ENCODE measurements at places on chromosomes 4 and X.

DNA sequence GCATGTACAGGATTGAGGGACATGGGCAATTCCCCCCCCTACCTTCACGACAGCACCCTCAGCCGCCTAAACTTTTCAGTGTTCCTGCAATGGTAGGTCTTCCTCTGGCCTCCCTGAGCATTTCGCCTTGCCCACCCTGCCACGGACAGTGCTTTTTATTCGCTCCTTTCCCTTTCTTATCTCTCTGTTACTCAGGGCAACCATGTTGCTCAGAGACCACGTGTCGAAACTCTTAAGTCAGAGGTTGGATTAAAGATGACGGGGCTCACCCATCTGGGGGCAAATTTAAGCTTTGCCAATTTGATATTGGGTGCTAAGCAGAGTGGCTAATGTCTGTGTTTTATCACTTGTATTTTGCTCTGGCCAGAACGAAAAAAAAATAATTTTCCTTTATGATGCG lies 20.4 kb downstream of the TENM3 start:
- DNase-seq = no peak

DNA sequence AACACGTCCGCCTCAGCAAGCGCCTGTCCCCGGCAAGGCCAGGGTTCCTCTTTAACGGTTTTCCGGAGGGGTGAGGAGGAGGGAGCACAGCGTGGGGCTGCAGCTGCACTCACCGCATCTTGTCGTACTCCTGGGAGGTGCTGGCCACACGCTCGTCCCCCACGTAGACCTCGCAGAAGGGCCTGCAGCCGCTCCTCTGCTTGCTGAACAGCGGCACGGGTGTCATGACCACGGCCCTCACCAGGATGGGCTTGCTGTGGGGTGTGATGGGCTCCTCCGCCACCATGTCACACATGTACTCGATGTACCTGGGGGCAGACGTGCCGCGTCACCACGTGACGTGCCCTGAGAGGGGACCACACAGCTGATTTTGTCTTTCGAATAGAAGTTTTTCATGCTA lies 51.6 kb upstream of the CPLX1 start:
- no peak for DNase-seq

DNA sequence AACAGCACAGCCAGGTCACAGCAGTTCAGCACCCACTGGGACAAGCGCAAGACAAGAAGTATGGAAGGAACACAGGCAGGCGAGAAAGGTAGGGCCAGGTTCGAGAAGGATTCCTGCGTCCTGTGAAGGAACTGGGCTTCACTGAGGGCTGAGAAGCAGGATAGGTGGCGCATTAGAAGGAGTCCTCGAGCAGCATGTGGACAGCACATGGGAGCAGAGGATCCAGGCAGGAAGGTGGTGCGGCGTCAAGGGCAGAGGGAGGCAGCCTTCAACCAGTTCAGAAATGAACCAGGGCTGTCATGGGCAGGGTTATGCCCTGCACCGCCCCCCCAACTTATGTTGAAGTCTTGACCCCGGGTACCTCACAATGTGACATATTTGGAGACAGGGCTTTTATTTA lies 30.8 kb upstream of the LAP3 start:
- no peak for DNase-seq

DNA sequence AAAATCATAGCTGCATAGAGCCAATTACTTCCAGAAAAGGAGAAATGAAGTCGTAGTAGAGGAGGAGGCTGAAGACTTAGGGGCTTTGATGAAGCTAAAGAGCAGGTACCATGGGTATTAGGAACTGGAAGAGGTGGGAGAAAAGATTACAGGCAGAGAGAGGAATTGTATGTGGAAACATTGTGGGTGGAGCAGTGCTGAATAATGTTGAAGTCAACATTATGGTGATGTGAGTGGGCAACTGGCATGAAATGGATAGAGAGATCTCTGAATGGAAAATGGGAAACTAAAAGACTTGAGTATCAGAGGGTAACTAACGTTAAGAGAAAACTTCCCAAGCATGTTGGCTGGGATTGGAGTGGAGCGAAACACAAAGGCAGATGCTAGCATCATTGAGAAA lies 92.5 kb downstream of the AREG start:
- no peak for DNase-seq

DNA sequence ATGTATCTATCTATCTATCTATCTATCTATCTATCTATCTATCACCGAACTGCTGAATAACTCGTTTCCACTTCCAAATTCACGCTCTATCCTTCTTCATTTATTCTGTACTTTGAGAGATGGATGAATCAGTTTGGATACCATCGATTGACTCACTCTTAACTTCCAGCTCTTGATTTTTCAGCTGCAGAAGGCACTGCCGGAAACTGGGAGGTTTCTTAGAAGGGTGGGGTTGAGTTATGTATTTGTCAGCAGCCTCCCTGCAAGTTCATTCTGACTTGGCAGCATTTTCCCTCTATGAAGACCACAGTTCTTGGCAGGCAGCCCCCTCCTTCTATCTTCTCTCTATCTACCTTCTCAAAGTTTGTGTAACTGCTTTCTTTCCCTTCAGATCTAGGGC lies 112.0 kb upstream of the MAGEB18 start:
- DNase-seq = no peak

- no peak for DNase-seq
Measured at GRCh38 chr4:159422019-159422418, 319.1 kb downstream of the RAPGEF2 start.

DNA sequence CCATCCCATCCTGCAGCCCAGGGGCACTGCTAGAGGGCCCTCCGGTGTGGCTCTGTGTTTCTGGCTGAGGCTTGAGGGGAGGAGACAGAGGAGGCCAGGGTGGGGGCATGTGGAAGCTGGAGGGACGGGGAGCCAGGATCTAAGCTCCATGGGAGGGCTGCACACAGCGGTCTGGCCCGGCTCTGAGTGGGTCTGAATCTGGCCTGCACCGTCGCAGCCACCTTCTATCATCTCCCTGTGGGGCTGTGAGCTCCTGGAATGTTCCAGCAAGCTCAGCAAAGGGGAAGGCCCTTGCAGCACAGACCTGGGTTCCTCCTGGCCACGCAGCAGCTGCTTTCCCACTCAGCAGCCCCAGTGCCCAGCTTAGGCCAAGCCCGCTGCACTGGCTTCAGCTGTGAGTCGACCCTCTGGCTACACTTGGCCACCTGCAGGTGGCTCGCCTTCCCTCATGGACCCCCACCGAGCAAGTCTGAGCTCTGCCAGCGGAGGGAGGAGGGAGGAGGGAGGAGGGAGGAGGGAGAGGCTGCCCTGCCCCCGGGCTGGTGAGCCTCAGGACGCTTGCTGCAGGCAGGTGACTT lies 5.3 kb downstream of the NKX1-1 start:
- DNase-seq = peak; percentile 11

DNA sequence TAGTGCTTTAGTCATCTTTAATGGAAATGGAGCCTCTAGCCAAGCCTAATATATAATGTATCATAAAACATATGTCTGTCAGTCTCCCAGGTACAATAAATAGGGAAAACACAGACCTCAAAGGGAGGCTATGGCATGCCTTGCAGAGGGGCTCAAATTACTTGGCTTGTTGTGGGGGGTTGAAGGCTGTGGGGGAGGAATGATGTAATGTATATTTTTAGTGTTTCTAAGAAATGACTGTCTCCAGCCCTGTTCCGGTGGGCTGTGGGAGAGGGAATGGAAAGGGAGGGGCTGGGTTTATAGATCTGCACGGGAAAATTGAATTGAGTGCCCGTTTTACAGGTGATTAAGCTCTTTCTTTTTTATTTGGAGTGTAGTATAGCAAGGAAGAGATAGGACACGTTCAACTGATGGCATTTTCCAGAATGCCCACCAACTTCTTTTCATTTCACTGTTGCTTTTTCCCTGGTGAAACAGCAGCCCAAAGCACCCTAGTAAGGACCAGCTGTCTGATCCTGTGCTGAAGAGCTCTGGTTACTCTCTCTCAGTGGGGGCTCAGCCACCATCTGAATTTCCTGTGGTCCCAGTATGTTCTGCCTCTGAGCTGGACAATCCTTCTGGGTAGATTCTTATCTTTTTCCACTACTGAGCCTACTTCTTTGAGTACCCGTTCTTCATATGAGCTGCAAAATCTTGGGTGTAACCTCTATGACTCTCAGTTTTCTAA lies 220.7 kb upstream of the CASK start:
- DNase-seq = peak; percentile 59

GRCh38 chrX:133302775-133303445 lies 84.8 kb upstream of the TFDP3 start:
- no peak for DNase-seq

- DNase-seq = no peak
Measured at GRCh38 chr4:108385076-108385475, 216.3 kb upstream of the LEF1 start.

DNA sequence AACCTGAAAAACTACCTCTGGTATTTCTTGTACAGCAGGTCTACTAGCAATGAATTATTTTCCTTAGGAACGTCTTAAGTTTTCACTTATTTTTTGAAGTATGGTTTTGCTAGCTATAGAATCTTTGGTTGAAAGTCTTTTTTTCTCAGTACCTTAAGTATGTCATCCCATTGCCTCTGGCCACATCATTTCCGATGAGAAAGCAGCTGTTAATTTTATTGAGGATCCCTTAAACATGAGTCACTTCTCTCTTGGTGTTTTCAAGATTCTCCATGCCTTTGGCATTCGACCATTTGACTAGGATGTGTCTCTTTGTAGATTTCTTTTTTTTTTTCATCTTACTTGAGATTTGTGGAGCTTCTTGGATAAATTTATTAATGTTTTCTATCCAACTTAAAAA lies 803.8 kb upstream of the AMOT start:
- no peak for DNase-seq

GRCh38 chrX:51494409-51494808 lies 2.0 kb downstream of the NUDT11 start:
- DNase-seq = no peak

- no peak for DNase-seq
Measured at GRCh38 chr4:157961229-157961990, 211.4 kb downstream of the GASK1B start.

DNA sequence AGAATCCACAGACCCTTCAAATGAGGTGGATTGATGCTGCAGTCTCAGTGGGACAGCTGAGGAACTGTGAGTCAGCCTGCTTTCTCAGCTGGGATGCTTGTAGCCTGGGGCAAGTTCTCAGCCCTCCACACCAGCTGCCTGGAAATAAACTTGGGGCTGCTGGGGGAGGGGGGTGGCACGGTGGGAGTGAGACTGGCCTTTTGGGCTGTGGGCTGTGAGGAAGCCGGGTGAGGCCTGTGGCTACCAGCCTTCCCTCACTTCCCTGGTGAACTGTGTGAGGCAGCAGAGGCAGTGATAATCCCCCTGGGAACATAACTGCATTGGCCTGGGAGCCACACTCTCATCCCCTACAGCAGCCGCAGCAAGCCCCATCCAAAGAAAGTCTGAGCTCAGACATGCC lies 114.5 kb upstream of the GUCY1A1 start:
- no peak for DNase-seq

- DNase-seq = no peak
Measured at GRCh38 chrX:124343016-124343415, 3.3 kb upstream of the SH2D1A start.

GRCh38 chr4:175106301-175106700 lies 188.1 kb downstream of the ADAM29 start:
- no peak for DNase-seq

DNA sequence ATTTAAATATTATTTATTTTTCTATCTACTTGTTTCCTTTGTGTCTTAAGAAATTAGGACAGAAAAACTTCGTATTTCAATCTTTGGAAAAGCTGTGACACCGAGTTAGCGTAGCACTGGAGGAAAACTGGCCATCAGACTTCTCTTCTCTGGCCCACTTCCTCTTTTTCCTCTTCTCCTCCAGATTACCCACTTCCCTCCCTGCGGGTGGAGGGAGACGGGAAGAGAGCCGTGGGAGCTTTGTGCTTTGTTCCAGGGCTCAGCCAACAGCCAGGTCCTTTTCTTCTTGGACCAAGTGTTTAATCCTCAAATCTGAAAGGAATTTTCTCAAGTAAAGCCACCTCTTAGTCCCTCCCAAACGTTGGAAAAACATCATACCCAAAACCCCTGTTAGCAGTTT lies 29.7 kb downstream of the OFD1 start:
- DNase-seq = no peak

- no peak for DNase-seq
Measured at GRCh38 chrX:150185766-150186165, 177.4 kb upstream of the MAMLD1 start.

- DNase-seq = no peak
Measured at GRCh38 chr4:58136604-58137003, 1026.4 kb upstream of the IGFBP7 start.

GRCh38 chr4:37754410-37755185 lies 68.4 kb upstream of the RELL1 start:
- no peak for DNase-seq

DNA sequence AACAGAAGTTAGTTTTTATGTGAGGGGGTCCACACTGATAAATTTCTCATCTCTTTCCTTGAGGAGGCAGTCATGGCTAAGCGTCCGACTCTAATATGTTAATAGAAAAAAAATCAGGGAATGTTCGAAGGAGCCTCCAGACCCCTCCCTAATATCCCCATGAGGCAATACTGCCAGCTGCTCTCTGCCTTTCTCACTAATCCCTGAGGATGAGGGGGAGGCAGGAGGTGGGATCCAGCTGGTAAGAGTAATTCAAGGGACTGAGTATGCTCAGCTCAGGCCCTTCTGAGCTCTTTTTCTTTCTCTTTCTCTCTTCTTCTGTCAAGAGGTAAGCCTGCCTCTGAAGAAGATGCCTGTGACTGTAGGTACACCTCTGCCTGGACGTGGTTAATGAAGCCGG lies 51.7 kb downstream of the PIR start:
- DNase-seq = no peak

DNA sequence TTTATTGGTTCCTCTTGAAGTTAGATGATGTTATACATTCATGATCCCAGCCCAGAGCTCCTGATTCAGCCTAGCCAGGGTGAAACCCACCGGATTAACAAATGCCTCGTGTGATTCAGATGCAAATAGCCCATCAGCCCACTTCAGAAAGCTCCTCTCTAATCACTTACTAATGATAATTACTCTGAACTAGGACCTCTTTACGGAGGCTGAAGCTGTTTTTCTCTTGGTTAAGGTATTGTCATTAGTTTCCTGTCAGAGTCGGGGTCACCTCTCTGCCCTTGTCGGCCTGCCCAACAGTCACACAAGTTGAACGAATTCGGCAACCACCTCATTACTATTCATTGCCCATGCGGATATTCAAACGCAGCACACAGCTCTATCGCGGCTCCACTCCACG lies 36.6 kb downstream of the ZFP42 start:
- no peak for DNase-seq

DNA sequence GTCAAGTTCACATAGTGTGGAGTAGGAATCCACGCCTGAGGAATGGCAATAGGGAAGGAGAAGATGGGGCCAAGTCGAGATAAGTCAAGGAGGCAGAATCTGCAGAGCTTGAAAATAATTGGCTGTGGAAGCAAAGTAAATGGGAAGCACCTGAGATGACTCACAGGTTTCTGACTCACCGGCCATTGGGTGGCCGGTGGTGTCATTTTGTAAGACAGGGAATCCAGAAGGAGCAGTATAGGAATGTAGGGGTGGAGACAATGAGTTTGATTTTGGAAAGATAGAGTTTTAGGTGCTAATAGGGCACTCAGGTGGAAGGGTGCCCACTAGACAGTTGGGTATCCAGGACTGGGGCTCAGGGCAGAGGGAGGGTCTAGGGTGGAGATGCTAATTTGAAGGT lies 201.0 kb upstream of the MAMLD1 start:
- no peak for DNase-seq

GRCh38 chr4:35695003-35695402 lies 549.3 kb downstream of the ARAP2 start:
- DNase-seq = no peak

Measured in femur (tissue), 1 donor.